ENCODE measurements at places on chromosomes 5 and 9.

- no peak for DNase-seq
Measured at GRCh38 chr5:162037431-162037830, 30.1 kb upstream of the GABRG2 start.

- DNase-seq, result no peak
Measured at GRCh38 chr5:133390416-133391353, 221.7 kb downstream of the FSTL4 start.

DNA sequence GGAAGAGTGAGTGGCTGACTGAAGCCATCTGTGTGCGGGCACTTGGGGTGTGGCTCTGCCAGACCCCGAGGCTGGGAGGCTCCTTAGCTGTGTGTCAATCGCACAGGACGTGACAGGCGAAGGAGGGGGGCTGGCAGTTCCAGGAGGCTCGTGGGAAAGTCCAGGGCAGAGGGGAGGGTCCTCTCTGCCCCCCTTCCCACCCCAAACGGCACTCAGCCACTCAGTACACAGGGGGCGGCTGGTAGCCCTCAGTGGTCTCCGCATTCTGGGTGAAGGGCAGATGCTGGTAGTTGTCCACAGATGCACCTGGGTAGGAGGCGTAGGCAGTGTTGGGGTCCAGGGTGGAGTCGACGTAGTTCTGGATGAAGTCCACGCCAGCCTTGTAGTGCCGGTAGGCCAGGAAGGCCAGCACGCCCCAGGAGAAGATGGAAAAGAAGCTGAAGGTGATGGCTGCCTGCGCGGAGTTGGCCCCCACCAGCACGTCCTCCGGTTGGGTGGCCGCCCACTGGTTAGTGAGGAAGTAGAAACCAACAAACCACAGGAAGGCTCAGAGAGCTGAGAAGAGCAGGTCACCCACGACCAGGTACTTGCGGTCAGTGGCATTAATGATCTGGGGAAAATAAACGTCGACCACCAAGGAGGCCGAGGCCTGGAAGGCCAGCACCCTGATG lies 85.4 kb upstream of the CEP78 start:
- DNase-seq, result no peak

DNA sequence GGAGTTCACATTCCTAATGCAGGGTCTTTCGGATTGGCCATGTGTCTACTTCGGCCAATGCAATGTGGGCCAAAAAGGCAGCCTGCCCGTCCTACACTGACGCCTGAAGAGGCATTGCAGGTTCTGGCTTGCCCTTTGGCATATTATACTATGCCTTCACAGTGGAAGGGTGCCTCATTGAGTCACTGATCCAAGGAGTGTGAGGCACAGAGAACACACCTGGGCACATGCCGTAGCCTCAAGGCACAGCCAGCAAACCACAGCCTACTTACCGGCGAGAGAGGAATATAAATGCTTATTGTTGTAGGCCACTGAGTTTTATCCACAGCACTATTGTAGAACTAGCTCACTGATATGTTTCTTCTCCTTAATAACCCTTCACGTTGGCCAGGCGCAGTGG lies 409.6 kb downstream of the GADD45G start:
- no peak for DNase-seq

GRCh38 chr9:121718084-121718483 lies 66.7 kb downstream of the DAB2IP start:
- DNase-seq, result no peak

GRCh38 chr5:9774472-9775079 lies 144.4 kb upstream of the TAS2R1 start:
- no peak for DNase-seq

- no peak for DNase-seq
Measured at GRCh38 chr9:27663526-27663925, 90.2 kb upstream of the C9orf72 start.

DNA sequence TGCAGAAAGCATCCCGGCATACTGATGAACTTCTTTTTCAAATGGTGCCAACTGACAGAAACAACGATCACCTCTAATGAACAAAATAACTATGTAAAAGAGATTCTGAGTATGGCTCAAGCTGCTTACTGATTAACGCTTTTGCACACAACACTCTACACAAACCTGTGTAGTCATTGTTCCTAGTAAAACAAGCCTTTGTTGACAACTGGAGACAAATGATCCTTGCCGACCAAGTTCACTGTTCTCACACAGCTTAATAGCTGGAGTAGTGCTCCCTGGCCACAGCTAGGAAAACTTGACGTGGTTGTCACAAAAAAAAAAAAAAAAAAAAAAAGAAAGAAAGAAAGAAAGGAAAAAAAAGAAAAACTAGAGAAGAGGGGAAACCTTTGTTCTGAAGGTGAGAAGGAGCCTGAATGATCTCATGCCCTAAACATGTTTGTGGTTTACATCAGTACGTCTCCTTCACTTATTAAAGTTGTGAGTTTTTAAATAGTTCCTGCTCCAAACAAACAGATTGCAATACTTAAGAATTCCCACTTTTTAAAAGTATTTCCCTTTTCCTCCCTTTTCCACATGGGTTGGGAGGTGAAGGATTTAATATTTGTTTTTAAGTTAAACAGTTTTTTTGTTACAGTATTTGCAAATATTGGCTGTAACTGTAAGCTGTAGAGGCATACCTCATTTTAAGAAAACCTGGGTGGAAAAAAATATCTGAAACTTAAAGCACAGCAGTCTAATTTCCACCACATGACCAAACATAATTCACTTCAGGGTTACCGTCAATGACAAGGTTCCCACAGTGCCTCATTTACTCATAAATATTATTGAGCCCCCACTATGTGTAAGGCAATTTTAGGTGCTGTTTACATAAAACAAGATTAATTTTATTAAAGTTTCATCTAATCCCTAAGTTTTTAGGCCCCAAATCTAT lies 63.7 kb downstream of the GLIS3 start:
- no peak for DNase-seq

- DNase-seq, result no peak
Measured at GRCh38 chr5:36202521-36202961, 39.2 kb downstream of the NADK2 start.

DNA sequence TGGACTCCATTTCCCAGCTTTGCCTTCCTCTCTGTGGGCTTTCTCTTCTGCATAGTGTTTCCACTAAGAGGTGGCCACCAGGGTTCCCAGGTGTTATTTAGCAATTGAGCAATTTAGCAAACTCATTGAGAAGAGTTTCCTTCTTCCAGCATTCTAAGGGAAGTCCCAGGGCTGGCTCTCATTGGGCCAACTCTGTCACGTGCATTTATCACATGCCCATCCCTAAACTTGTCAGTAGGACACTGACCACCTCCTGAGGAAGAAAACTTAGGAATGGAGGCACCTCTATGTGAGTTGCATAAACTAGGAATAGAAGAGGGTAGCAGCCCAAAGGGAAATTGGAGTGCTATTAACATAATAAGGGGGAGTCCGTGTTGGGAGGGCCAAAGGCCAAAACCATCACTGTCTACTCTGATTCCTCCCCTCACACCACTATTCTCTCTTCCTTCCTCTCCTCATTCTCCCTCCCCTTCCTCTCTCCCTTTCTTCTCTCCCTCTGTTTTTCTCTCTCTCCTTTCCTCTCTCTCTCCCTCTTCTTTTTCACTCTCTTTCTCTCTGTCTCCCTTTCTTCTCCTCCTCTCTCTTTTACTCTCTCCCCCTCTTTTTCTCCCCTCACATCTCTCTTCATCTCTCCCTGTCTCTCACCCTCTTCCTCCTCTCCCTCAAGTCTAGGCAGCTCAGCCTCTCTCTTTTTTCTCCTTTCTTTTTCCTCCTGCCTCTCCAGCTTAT lies 213.4 kb downstream of the PALM2AKAP2 start:
- DNase-seq, result no peak

GRCh38 chr5:78653031-78653430 lies 4.5 kb upstream of the LHFPL2 start:
- DNase-seq, result no peak

GRCh38 chr9:88759364-88759763 lies 224.4 kb downstream of the NXNL2 start:
- no peak for DNase-seq

- DNase-seq, result no peak
Measured at GRCh38 chr5:157335534-157336422, 69.9 kb downstream of the CYFIP2 start.

GRCh38 chr5:154647114-154647760 lies 107.9 kb upstream of the LARP1 start:
- no peak for DNase-seq

DNA sequence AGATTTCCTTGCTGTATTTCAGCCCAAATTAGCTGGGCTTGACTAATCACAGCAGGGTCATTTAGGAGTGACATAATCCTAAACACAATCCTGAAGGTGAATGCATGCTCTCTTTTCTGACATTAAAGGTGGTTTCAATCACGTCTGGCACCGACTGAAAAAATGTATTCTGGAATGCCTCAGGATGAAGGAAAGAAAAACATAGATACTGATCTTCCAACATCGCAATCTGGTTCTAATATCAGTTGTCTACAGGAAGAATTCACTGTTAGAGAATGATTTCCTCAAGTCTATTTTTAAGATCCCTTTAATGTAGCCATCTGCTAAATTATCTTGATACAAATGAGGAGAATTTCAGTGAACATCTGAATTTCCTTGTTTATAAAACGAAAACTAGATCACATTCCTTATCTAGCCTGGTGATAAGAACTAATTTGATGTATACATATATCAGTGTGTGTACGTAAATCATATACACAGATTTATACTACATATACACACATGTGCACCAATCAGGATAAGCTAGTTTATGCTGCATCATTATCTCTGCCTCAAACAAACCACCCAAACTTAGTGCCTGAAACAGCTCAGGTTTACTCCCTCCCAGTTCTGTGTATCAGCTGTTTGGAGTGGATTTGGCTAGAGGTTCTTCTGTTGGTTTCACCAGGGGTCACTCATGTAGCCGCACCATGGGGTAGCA lies 31.3 kb upstream of the TAS2R1 start:
- DNase-seq, result no peak

DNA sequence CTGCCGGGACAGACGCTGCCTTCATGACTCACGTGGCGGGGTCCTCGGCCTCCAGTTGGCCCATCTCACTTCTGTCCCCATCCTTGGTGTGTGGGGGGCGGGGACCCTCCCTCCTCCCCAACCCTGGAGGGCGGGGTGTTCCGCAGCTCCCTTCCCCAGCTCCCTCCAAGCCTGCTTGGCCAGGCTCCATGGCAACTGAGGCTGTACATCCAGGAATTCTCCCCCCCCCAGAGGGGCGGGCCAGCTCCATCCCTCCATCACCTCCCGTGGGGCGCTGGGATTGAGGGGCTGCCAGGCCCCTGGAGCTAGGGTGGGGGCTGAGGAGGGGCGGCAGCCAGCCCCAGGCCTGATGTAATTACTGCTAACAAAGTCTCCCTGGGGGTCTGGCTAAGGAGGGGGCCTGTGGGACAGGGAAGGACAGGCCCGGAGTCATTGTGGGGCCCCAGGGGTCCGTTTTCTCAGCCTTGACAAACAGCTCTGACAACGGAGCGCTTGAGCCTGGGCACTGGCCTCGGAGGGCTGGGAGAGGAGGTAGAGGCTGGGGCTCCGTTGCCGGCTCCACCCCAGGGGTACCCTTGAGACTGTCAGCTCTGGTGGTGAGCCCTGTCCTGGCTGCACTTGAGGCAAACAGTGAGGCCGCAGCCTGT lies 8.0 kb downstream of the DIPK1B start:
- DNase-seq, result no peak

DNA sequence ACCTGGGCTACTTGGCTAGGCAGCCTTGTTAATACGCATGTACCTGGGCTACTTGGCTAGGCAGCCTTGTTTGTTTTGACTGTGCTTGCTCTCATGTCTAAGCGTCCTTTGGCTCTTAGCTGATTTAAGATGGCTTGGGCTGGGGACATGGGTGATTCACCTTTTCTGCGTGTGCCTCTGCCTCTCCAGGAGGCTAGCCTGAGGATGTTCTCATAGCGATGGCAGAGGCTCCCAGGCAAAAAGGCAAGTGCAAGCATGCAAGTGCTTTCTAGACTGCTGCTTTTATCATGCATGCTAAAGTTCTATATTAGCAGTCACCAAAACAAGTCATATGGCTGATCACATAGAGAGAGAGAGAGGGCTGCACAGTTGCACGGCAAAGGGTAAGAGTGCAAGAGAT lies 300.5 kb downstream of the IRX1 start:
- DNase-seq, result no peak

DNA sequence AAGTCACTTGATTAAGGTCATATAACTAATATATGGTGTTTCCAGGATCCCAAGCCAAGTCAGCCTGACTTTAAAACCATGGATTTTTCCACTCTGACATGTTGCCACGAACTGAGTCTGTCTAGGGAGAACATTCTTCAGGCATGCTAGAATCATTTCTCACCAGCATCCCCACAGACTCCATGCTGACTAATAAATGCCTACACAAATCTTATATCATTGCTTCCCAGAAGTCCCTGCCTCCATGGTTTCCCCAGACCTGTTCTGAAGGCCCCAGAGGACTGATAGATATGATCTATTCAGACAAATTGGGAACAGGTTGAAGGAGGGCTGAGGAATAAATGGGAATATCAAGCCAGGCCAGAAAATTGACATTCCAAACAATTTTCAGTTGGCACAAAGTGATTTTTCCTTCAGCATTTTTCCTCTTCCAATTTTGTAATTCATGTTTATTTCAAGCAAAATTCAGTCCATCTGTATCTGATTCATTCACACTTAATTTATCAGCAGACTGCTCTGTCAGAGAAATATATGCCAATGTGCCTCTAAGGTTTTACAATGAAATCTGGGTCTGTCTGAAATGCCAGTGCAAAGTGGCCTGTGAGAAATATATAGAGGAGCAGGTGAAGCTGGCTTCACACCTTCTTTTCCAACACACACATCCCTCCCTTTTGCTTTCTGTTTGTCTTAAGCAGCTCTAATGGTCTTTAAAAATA lies 413.6 kb upstream of the TNC start:
- no peak for DNase-seq

DNA sequence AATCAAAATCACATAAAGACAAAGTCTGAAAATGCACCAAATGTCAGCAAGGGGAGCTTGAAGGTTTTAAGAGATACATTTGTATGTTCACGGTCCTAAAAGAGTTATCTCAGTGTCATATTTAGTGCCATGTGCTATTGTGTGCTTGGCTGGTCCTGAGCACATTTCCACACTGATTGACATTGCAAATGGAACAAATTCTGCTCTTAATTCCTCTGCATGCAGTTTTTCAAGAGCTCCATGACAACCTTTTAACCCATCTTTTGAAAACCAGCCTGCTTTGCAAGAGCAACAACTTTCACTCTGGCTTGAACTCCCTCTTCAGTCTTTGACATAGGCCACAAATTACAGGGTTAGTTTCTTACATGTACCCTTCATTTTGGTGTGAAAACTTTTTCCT lies 175.4 kb upstream of the ACTBL2 start:
- no peak for DNase-seq
